Right lobe of liver (tissue), 6 donors: ENCODE measurements at places on chromosomes 3 and 15.
A peak's percentile ranks its signal among the peaks of the same experiment; 100 is the strongest.

DNA sequence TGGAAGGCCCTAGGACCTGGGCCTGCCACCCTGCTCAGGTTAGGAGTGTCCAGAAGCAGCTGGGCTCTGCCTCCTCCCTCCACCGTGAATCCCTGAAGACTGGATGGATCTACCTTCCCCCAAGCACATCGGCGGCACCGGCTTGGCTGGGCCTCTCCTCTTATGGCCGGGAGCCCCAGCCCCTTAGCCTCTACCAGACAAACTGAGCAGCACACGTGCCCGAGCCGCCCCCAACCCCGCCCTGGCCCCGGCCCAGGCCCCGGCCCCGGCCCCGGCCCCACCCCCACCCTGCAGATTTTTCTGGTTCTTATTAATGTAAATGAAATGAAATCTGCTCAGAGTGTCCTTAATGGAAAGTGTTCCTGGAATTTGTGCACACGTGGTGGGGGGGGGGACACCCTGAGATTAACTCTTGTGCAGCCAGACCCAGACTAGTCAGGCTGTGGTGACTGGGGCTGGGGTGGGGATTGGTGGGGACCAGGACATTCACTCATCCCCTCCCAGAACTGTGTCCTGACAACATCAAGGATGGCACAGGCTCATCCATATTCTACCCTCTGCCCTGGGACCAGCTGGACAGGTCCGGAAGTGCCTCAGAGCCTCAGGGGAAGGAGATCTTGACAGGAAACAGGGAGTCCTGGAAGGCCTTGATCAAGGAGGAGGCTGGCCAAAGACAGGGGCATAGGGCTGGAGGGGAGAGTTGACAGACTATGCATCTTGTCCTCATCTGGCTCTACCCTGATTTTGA is 30.9 kb upstream of the SEMA3F start:
- DNase-seq = peak; percentile 50

GRCh38 chr3:88311826-88312225 is 162.1 kb downstream of the C3orf38 start:
- DNase-seq = no peak

DNA sequence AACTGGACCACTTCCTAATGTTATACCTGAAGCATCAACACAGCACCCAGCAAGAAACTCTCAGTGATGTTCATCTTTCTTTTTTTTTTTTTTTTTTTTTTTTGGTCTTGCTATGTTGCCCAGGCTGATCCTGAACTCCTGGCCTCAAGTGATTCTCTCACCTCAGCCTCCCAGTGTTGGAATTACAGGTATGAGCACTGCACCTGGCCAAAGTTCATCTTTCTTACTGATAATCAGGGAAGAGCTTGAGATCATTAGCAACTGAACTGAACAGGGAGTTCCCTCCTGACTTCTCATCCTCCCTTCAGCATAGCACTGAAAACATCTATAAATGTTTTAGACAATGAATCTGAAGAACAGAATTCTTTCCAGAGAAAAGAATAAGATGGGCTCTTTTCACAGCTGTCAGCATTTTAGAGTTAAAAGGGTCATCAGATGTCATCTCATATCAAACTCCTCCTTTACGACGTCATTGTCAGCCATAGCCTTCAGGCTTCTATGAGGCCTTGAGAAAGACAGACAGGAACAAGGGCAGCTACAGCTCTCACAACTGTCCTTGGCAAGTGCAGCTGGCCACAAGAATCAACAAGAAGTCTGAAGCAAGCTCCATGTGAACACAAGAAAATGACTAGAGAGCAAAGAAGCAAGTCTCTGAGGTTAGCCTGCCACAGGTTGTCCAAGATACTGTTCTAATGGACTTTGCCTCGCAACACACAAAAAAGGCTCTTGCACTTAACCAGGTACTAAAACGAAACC is 33.8 kb downstream of the SCAP start:
- DNase-seq = peak; percentile 39

DNA sequence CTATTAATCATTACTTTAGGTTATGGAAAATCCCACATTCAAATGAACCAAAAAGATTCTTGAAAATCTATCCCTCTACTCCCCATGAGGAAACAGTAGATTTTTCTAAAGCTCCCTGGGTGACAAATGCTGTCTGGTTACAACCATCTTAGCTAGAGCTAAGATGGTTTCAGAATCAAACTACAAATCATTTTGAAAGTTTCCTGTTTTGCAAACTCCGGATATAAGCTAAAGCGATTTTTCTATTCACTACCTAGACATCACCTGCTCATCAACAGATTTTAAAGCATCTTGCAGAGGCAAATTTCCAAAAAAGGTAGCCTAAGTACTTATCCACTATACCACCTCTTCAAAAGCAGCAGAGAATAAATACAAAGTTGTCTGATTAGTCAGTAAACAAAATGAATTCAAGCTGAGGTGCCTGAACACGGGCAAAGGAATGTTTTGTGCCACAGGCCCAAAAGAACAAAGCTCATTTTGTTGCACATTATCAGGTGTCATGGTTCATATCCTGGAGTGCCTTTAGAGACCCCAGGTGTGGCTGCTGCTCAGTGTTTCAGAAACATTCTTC is 204.9 kb downstream of the TNIK start:
- no peak for DNase-seq

- no peak for DNase-seq
Observed at GRCh38 chr15:98085003-98085639, 124.6 kb downstream of the ARRDC4 start.

GRCh38 chr3:24487325-24488262 is 7.1 kb downstream of the THRB start:
- DNase-seq = no peak

DNA sequence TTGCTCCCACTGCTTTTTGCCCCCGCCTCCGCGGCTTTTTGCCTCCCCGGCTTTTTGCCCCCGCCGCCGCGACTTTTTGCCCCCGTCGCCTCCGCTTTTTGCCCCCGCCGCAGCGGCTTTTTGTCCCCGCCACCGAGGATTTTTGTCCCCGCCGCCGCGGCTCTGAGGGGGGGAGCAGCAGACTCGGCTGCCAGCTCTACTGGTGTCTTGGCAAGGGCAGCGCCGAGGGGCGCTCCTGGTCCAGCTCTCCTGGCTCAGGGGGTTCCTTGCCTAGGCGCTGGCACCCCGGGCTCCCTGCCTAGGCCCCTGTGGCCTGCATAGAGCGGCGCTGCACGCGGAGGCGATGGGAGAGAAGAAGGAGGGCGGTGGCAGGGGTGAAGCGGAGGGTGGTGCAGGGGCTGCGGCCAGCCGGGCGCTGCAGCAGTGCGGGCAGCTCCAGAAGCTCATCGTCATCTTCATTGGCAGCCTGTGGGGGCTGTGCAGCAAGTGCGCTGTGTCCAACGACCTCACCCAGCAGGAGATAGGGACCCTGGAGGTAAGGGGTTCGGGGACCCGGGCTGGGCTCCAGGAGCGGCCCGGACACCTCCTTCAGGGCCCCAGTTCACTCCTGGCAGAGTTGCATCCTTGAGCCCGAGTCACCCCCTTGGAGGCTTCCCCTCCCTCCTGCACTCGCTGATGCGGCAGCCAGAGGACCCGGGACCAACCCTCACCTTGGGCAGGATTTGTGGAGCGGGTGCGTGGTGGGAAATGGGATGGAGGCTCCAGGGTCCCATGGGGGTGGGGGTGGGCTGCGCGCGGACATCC is 642.4 kb downstream of the GOLGA6L6 start:
- peak; percentile 38 for DNase-seq

DNA sequence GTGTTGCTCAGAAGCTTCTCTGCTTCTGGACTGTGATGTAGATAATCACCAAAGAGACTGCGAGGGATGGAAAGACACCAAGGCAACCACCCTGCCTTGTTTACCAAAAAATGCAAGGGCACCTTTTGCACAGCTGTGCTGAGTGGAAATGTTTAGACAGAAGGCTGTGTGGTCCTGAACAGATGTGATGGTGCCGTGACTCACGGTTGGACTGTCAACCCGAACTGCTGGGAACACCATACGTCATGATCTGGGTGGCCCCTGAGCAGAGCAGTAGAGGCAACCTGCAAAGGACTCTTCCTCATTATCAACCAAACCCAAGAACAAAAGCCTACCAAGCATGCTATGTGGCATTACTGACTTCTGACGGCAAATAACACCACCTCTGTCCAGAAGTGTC is 61.3 kb upstream of the LPP start:
- no peak for DNase-seq

- no peak for DNase-seq
Observed at GRCh38 chr3:153356908-153357307, 194.9 kb downstream of the RAP2B start.

DNA sequence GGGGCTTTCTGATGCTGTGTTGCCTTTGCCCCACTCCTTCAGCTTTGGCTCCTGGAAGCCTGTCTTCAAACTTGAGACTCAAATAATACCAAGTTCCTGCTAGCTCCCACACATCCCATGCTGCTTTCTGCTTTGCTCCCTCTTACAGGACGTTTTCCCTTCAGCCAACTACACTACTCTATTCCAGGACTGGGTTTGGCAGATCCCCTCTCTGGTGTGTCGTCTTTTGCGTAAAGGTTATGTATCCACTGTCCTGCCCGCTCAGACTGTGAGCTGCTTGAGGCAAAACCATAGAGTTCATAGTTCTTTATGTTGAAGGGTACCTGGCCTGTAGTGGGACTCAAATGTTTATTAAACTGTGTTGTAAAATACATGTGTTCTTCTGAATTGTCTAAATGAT is 25.4 kb downstream of the PPP2R3A start:
- no peak for DNase-seq

GRCh38 chr3:37891227-37891626 is 29.5 kb downstream of the CTDSPL start:
- peak; percentile 44 for DNase-seq

DNA sequence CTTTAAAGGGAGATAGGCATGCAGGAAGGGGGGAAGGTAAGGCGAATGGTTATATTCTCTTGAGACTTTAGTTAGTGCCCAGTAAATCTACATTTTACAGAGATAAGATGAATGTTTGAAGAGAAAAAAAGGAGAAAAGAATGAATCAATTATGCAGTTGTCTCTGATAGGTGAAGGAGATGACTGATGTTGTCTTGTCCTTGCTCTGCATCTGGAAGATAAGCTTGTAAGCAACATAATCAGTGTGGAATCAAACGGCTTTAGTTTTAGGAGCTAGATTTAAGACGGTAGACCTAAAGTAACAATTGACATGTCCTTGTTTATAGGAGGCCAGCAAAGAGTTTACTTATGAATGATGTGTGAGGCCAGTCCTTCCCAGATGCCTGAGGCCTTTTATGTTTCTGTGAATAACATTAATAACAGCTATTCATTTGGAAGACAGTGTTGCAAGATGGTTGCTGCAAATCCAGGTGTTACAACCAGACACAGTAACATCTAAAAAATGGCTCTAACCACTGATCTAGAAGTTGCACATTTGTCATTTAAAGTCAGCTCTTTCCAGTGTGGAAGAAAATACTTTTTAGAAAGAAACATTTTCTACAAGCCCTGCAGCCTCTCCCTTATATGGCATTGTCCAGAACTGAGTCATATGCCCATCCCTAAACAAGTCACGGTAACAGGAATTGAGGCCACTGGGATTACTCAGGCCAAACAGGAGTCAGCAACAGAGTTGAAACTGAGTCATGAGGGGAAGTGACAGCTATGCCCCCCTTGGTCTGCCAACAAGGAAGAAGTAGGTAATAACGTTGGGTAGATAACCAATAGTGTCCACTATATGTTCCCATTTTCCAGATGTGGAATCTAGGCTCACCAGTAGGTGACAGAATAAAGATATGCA is 77.5 kb upstream of the FBN1 start:
- no peak for DNase-seq

DNA sequence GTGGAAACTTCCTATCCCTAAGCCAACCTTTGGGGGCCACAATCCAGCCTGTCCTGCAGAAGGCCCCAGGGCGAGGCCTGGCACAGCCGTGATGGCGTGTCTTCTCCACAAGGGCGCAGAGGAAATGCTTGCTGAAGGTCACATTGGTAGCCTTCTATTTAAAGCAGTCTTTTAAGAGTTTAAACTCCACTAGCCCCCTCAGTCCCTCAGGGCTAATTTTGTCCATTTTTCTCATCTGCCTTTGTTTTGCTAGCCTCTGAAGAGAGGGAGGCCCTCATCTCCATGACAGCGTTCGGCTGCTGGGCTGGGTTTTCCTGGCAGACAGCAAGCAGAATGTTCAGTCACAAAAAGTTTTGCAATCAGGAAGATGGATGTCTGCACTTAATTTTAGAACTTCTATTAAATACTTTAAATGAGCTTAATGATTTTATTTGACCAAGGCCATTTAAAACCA is 40.8 kb downstream of the RARB start:
- no peak for DNase-seq

- DNase-seq = no peak
Observed at GRCh38 chr3:156483961-156484787, 70.7 kb downstream of the SSR3 start.

GRCh38 chr15:36738817-36739216 is 159.4 kb downstream of the CDIN1 start:
- no peak for DNase-seq

GRCh38 chr3:44678480-44679116 is 30.1 kb downstream of the ZNF35 start:
- DNase-seq = no peak

- DNase-seq = no peak
Observed at GRCh38 chr15:42140383-42141070, 15.9 kb downstream of the PLA2G4F start.

- DNase-seq = no peak
Observed at GRCh38 chr15:44501768-44502366, 35.1 kb upstream of the EIF3J start.

DNA sequence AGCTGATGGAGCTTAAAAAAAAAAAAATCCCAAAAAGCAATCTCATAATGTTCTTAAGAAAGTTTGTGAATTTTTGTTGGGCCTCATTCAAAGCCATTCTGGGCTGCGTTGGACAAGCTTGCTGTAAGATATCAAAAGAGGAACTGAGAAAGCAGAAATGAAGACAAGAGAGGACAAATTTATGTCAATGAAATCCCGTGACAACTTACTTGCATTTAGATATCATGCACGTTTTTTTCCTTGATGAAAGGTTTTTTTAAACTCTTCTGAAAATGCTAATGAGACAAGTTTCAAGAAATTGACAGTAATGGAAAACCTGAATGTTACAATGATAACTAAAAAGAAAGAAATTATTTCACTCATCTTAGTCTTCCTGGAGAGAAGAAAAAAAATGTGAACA is 662.9 kb downstream of the SQOR start:
- no peak for DNase-seq

- no peak for DNase-seq
Observed at GRCh38 chr3:106018929-106019550, 150.2 kb upstream of the CBLB start.

GRCh38 chr3:104291878-104292277 is 1074.8 kb upstream of the ALCAM start:
- no peak for DNase-seq
